T47D (cell line): ENCODE measurements at places on chromosomes 16 and 17.
A peak's percentile ranks its signal among the peaks of the same experiment; 100 is the strongest.

DNA sequence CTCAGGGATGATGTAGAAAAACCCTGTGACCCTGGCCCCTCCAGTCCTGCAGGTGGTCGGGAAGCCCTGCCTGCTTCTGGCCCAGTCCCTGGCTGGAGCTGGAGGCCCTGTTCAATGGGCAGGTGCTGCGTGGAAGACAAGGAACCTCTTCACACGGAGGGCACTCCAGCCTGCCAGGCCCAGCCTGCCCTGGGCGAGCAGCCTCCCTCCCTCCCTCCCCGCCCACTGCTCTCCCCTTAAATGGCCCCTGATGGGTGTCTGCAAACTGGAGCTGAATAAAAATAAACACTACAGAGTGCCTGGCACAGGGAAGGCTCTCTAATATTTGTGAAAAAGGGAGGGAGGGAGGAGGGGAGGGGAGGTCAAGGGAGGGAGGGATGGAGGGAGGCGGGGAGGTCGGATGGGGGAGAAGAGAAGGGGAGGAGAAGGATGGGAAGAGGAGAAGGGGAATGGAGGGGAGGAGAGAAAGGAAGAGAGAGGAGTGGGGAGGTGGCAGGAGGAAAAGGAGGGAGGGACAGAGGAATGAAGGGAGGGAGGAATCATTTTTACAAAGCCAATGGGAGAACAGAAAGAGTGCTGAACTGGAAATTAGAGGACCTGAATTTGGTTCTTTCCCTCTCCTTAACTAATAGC is 222.8 kb upstream of the TNRC6C start:
- DNase-seq, result peak; percentile 20

GRCh38 chr17:39999067-39999466 is 16.2 kb upstream of the CSF3 start:
- no peak for DNase-seq

- DNase-seq, result no peak
Observed at GRCh38 chr16:17351441-17352035, 119.2 kb downstream of the XYLT1 start.

DNA sequence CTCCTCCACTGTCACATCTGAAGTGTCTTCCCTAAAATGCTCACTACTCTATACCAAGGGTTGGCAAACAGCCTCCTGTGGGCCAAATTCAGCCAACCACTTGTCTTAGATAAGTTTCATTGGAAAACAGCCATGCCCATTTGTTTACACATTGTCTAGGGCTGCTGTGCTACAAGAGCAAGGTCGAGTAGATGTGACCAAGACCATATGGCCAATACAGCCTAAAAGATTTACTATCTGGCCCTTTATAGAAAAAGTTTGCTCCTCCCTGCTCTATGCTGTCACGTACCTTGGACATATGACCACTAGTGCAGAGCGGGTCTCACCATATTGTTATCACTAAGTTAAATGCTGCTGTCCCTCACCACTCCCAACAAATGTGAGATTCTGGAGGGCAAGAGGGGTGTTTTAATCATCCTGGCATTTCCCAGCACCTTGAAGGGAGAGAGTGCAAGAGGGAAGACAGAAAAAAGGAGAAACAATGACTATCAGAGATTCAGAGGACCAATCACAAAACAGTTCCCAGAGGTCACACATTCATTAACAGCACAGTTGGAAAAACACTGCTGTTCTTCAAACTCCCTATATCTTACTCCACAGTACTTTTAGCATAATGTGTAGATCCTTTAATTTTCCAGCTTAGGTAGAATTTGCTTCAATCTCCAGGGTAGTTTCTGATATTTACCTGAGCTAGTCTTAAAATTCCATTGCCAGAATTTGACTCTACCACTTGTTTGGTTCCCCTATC is 13.2 kb downstream of the LSM12 start:
- no peak for DNase-seq

DNA sequence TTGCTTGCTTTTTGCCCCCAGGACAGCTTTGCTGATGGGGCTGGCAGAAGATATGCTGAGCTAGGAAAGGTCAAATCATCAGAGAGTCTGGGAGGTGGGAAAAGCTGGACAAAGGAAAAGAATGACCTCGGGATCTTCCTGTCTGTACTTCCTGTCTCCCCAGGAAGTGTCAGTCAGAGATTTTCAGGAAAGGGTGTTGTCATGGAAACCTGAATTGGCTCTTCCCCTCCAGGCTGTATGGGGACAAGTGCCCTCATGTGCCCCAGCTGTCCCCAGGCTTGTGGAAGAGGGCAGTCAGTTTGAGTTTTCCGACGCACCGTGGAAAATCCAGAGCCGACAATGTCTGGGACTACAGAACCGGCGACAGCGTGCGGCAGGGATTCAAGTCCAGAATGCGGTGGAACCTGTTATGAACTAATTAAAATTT is 122.7 kb upstream of the ZFHX3 start:
- DNase-seq, result peak; percentile 42

DNA sequence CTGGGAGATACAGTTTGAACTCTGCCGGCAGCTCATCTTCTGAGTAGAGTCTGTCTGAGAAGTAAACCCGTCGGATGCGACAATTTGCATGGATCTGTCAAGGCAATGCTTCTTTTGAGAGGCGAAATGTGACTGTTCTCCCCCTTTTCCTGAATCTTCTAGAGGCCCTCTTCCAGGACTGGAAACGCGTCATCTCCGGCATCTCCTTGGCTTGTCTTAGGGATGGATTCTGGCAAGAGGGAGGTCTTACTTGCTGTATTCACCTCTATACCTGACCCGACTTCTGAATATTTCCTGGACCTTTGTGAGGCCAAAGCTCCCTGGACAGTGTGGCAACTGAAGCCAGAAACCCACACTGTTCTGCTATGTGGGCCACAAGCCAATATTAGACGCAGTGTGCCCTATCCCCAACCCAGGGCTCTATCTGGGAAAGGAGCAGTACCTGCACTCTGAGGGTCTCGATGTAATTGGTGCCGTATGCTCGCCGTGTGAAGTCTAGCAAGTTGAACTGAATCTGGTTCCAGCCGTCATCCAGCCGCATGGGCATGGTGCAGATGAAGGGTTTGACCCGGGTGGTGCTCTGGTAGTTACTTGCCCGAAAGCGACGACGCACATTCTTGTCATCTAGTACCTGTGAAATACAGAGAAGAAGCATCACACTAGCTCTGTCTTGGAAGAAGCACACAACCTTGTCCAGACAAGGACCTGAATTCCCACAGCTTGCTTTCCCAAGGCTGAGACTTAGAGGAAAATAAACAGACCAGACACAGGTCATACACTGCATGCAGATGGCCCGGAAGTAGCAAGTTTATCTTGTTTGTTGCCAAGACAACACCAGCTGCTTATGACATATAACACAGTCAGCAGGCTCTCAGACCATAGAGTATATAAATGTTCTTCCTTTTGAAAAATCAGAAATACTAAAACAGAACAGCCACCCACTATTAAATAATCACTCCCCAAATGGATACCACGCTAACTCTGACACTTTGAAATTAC is 14.1 kb downstream of the CFAP20 start:
- DNase-seq, result no peak

- DNase-seq, result no peak
Observed at GRCh38 chr17:2902546-2902945, 106.3 kb downstream of the RAP1GAP2 start.

DNA sequence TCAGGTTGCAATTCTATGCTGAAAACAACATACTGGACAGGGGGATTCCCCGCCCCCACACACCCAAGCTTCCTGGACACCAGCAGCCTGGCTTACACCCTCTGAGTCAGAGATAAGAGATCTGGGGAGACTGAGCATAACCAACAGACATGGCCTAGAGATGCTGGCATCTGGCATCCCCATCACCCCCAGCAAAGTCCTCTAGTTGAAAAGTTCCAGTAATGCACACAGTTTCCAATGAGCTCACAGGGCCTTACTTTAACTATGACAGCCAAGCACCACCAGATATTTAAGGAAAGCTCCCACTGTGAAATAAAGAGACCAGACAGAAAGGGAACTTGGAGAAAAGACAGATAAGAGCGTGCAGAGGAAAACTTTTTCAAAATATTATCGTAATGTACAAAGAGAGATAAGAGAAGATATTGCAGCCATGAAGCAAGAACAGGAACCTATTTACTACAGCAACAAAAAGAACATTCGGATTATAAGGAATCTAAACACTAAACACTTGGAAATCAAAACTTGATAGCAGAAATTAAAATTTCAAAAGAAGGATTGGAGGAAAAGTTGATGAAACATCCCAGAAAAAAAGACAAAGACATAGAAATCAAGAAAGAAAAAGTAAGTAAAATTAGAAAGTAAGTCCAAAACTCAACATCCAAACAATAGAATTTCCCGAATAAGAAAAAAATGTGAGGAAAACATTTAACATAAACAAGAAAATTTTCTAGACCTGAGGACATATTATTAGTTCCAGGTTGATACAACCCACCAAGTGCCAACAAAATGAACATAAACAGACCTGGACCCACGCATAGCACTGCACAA is 17.2 kb upstream of the ALOX15 start:
- DNase-seq, result no peak
